ENCODE measurements at places on chromosomes 1 and 21.
A peak's percentile ranks its signal among the peaks of the same experiment; 100 is the strongest.

- no peak for DNase-seq
Observed at GRCh38 chr21:44024887-44025353, 12.8 kb downstream of the TRAPPC10 start.

DNA sequence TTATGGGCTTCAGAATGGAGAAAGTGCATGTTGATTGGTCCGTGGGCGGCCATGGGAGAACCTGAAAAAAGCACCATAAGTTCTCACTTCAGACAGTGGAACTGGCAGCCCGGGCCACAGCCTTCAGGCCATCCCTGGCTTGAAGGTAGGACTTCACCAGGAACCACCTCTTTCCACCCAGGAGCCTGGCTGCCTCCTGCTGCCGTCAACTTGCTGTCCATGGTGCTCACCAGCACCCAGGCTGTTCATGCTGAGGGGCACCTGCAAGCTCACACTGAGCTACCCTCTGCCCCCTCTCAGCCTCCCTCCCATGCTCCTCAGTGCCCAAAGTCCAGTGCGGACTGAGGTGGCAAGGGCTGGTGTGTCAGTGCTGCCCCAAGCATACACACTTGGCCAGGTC lies 12.9 kb upstream of the FNBP1L start:
- DNase-seq, result no peak

DNA sequence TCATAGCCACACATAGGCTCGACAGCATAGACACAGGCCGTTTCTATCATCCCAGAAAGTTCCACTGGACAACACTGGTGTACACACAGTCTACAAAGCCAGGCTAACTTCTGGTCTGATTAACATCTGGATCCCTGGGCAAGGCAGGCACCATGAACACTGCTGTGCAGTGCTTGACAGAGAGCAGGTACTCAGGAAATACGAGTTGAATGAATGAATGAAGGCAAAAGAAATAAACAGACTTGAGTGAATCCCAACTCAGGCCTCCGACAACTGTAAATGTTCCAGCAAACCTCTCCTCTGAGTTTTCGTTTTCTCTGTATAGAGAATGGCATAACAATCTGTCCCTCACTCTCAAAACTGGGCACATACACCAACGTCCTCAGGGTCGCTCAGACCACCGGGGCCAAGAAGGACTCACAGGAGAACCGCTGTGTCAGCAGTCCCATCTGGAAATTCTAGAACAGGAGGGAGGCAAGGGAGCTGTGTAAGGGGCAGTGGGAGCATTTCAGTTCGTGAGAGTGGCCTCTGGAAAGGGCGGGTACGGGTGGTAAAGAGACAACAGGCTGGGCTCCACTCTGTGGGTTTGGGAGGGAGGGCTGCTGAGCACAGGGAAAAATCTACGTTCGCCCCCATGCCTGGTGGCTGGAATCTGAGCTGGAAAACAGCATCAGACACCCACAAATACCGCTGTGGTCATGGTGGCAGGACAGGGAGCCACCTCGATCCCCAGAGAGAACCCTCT lies 15.1 kb upstream of the ECE1 start:
- no peak for DNase-seq

- DNase-seq, result no peak
Observed at GRCh38 chr1:42981255-42981805, 22.7 kb upstream of the SLC2A1 start.

- DNase-seq, result peak; percentile 80
Observed at GRCh38 chr1:241844593-241844992, 3.4 kb upstream of the EXO1 start.
